ENCODE measurements at places on chromosomes 1 and 21.

DNA sequence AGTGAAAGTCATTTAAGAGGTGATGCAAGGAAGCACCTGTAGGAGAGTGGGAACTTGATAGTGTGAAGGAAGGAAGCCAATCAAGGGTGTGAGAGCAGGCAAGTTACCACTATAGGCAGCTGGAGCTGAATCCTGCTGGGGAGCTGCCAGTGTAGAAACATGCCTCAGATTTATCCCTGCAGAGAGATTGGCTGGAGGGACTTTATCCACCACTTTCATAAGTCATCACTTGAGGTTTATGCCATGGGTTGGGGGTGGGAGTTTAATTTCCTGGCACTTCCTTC, 443.6 kb downstream of the PLPP3 start:
- DNase-seq, result no peak

DNA sequence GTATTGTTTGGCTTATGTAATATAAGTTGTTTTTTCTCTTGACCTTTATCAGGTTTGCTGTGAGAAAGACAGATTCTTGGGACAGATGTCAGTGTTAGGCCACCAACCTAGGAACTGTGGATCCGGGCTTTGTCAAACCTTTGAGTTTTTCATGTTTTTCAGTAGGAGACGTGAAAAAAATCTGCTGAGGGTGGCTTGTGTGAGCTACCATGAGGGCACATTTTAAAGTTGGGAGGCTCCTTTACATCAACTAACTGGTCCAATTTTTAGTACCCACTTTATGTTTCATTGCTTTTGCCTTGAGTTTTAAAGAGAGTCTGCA, 801 bp downstream of the RPS6KC1 start:
- peak; percentile 10 for DNase-seq

DNA sequence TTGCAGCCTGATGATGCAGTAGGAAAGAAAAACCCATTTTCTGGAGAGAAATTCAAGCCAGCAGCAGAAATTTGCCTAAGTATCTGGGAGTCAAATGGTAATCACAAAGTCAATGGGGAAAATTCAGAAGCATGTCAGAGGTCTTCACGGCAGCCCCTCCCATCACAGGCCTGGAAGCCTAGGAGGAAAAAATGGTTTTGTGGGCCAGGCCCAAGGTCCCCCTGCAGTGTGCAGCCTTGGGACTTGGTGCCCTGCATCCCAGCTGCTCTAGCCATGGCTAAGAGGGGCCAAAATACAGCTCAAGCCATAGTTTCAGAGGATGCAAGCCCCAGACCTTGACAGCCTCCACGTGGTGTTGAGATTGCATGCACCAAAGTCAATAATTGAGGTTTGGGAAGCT, 334.8 kb downstream of the PTBP2 start:
- no peak for DNase-seq

DNA sequence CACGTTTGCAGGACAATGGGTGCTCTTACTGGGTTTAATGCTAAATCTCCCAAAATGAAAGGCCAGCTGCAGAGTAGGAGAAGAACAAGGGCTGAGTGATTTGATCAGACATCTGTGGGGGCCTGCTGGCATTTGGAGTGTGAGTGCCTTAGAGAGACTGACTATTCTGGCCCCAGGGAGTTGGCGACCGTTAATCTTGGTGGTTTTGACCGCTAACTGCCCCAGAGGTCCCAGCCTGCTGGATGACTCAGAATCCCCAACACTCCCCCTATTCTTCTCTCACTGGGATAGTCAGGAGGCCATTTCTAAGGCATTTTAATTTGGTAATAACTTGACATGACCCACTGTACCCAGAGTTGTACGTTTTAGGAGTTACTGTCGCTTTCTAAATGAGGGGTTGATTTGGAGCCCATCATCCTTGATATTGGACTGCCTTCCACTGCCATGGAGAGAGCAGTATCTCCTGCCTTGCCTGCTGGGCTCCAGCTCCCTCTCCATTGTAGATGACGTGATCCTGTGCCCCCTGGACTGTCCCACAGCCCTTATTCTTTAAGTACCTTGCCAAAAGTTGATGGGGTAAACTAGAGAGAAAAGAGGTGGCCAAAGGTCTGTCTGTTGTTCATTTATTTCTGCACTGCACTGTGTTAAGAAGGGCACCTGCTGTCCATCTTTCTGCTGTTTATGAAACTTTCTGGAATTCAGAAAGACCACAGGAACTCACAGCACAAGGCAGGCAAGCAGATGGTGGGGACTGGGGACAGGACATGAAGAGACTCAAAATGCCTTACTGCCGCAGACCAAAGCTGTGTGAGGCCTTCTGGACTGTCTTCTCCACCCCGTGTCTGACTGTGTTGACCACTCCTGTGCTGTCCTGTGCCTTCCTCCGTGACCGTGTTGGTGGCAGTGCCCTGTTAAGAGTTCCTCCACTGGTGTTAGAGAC, 98.2 kb upstream of the ARTN start:
- no peak for DNase-seq

DNA sequence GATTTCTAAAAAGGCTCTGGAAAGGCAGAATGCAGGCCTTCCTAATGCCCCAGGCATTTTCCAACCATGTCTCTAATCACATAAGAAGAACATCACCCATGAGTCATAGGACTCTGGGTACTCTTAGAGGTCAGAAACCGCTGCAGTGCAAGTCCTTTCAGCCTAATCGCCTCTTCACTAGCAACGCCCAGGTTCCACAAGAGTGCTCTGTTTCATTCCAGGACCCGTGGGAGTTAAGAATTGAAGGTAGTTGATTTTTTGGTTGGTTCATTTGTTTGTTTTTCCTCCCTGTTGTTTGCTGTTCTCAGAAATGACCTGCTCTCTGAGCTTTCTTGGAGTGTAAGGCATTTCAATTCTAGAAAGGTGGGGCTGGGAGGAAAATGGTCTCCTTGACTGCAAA, 123.2 kb downstream of the NR5A2 start:
- DNase-seq, result peak; percentile 26

- DNase-seq, result peak; percentile 84
Measured at GRCh38 chr1:8202182-8202905, 115.6 kb upstream of the SLC45A1 start.

GRCh38 chr1:153827168-153827964, 52.2 kb downstream of the SLC27A3 start:
- DNase-seq, result no peak

DNA sequence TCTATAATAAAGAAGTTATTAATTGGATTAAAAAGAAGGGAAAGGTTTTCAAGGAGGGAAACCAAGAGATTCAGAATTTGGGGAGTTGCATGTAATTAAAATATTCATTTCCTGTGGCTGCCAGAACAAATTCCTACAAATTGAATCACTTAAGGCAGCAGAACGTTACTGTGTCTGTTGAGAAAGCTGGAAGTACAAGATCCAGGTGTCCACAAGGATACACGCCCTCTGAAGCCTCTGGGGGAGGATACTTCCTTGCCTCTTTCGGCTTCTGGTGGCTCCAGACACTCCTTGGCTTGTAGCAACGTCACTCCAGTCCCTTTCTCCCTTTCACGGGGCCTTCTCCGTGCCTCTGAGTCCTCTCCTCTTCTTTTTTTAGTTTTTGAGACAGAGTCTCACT, 67.9 kb downstream of the KAZN start:
- no peak for DNase-seq

DNA sequence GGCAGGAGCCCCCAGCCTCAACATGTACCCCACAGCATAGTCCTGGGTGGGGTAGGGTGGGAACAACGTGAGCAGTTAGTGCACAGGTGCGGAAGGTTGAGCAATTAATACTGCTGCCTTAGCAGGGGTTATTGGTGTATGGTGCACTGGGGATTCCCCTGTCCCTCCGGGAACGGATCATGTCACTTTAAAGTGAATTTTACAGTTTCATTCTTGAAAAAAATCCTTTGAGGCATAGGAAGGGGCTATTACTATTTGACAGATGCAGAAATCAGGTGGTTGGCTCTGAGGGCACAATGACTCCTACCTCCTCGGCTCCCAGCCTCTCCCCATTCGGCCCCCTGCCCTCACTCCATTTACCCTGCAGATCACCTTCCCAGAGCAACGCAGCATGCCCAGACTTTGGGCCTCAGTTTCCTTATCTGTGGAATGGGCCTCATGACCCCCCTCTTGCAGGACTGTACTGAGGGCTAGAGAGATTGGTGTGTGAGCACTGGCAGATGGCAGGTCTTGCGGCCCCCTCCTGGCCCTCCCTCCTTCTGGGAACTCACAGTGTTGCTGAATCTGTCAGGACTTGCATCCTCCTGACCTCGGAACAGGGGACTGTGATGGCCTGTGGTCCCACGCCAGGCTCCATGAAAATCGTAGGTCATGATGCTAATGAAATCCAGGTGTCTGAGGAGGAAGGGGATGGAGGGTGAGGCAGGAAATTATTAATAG, 5.1 kb upstream of the MYBPH start:
- no peak for DNase-seq

DNA sequence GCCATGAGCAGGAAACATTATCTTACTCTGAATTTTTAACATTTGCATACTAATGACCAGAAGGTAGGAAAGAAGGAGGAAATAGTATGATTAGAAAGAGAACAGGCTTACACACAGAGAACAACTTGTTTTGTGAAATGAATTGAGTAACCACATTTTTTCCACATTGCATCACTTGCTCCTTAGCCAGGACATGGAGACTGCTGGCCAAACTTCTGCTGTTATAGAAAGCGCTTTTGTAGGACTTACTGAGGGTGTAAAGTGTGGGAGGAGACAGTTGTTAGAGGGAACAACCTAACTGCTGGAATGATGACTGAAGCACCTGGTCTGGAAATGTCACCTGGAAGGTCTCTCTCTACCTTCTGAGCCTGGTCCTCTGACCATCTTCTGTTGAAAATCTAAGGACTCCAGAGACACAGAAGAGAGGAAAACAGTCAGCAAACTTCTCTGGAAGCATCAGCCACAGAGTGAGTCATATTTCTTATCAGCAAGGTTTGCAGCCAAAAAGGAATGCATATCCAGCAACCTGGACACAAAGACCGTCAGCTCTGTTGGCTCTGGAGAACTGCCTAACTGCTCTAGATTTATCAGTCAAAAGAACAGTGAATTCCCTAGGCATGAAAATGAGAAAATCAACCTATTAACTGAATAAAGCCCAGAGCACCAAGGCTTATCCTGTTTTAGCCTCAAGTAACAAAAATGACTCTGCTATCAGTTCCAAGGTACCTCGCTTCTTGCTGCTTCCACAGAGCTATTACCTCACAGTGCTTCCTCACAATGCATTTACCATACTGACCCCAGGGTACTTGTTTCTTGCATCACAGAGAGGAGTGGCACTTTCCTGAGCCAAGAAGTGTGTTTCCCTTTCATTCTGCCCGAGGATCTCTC, 88.0 kb upstream of the SLFNL1 start:
- peak; percentile 96 for DNase-seq

GRCh38 chr1:228852511-228853088, 117.3 kb downstream of the RHOU start:
- no peak for DNase-seq

DNA sequence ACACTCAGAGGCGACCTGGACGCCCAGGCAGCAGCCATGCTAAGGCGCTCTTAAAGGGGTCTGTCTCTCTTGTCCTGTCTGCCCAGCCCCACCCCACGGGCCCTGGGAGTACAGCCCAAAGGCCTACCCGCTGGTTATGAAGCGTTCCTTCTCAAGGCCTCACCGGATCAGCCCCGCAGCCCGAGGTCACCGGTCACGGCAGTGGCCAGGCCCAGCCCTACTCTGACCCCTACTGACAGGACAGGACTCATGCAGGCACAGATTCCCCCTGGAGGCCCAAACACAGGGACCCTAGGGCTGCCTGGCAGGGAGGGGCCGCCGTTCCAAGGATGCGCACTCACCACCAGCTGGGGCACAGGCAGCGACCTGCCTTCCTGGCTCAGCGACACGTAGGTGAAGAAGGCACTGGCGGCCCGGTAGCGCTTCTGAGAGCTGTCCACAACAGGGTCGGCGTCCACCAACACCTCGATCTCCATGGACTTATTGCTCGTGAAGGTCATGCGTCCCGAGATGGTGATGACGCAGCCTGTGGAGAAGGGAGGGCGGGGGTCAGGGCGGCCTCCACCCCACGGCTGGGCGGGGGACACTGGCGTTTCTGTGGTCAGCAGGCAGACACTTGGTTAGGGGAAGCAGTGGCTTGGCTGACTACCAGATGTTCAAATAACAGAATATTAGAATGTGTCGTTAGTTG, 20.0 kb upstream of the GPR153 start:
- peak; percentile 40 for DNase-seq

- no peak for DNase-seq
Measured at GRCh38 chr1:186812570-186812969, 16.2 kb upstream of the PLA2G4A start.

DNA sequence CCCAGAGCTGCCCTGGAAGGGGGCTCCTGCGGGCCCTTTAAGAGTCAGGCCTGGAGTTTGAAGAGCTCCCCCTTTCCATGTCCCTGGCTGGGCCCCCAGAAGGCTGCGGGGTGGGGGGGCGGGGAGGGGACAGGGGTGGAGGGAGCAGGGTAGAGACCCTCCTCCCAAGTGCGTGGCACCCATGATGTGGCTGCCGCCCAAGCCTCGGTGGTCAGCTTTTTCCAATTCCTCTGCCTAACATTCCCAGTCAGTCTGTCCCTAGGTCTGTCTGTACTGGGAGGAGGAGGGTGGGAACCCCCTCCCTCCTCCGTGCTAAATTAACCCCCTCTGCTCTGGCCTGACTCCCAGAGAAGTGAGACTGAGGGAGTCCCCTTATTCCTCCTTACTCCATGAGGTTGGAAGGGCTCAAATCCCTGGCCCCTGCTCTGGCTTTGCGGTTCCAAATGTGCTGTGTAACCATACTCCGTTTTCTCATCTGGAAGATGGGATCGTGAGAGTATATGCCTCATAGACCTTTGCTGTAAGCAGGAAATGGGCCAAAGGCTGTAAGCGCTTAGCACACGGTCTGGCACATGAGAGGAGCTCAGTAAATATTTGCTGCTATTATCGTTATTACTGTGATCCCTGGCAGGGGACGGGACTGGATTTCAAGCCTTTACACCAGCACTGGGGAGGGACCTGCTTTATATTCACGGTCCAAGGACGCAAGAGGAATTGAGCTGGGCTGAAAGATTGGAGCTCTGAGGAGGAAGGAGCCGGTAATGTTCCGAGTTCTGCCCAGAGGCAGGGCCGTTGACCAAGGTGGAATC, 658 bp upstream of the COL16A1 start:
- DNase-seq, result peak; percentile 81

- DNase-seq, result no peak
Measured at GRCh38 chr1:174031099-174031498, 8.9 kb upstream of the RC3H1 start.

- DNase-seq, result no peak
Measured at GRCh38 chr1:106780806-106781569, 275.5 kb upstream of the PRMT6 start.

DNA sequence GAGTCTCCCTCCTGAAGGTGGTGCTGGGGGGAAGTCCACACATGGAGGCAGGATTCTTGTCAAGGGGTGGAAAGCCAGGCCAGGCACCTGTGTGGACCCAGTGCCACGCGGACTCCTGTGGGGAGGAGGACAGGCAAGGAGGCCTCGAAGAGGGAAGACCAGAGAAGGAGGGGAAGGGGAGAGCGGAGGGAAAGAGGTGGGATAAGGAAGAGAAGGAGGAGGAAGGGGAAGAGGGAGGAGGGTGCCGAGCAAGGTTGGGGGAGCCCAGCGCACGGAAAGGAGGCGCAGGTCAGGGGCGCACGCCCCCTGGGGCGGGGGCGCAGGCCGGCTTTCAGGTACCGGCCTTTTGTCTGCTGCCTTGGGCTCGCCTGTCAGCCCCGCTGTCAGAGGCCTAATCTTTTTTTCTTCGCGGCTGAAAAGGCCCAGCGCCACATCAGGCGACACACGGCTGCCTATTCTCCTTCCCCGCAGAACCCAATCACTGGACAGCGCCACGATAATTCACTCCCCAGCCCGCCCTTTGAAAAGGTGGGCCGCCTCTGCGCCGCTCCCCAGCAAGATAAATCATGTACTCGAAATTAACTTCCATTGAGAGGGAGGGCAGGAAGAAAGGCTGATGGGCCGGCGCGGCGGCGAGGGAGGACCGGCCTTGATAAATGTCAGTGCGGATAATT, 42.5 kb downstream of the PRDM16 start:
- DNase-seq, result peak; percentile 23
